T-helper 2 cell (primary cell): ENCODE measurements at places on chromosomes 3 and 15.

- DNase-seq = no peak
Measured at GRCh38 chr3:94081884-94082283, 19.0 kb downstream of the NSUN3 start.

DNA sequence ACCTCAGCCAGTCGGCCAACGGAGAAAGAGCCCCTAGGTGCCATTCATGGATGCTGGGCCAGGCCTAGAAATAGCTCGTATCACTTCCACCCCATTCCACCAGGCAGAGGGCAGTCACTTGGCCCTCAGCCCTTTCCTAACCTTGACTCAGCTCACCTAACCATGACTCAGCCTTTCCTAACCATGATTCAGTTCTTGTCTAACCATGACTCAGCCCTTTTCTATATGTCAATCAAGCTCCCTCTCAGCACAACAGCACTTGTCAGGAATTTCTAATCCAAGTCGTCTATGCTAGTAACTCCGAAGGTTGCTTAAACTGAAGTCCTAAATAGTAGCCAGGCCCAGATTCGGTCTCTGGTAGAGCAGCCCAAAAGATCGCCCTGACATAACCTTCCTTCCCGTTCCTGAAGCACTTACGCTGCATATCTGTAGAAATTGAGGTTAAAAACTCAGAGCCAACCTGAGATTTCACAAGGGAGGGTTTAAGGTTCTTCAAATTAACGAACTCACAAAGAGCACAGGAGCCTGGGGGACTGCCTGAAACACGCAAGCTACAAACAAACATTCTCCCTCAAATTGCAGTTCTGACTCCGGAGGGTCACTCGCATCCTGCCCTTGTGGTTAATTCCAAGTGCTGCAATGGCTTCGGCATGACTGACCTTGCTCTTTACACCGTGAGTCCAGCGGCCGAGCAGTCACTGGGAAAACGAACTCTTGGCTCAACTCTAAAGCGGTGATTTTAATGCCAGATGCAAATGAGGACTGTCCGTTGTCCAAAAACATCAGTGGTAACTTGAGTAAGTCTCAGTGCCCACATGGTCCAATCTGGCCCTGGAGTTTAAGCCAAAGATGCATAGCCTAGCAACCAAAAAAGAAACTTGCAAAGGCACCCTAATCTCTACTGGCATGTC is 99.9 kb downstream of the ADAMTS17 start:
- no peak for DNase-seq

DNA sequence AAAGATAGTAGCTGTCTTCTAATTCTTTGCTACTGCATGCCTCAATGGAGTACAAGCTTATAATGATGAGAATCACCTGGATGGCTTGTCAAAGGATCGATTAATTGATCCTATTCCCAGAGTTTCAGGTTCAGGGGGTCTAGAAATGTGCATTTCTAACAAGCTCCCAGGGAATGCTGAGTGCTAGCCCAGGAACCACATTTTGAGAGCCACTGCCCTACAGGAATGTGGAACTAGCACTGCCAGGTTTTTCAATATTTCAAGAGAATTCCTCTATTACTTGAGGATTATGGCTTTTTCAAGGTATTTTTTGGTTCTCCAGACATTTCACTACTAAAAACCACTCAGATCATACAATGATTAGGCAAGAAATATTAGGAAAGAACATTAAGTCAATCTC is 52.7 kb downstream of the RARB start:
- no peak for DNase-seq

DNA sequence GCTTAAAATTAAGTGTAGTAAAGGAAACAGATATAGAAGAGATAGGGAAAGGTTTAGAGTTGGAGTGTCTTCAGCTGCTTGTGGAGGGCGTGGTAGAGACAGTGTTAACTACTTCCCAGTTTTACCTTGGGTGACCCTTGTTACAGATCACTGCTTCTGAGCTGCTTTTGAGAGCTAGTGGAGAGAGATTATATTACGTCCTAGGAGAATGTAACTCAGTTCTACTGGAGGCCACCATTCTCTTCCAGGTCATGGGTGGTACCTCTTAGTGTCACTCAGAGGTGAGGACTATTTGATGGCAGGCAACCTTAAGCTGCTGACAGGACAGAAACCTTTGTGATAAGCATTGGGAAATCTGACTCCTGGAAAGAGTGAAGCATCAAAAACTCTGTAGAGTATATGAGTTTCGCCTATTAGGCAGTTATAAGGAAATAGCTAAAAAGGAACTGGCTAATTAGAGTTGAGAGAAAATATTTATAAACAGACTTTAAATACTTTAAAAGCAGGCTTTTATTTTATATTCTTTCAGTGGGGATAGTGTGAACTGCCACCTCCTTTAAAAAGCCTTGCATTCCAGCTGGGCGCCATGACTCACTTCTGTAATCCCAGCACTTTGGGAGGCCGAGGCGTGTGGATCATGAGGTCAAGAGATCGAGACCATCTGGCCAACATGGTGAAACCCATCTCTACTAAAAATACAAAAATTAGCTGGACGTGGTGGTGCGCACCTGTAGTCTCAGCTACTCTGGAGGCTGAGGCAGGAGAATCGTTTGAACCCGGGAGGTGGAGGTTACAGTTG is 106.5 kb downstream of the ZNF609 start:
- no peak for DNase-seq

DNA sequence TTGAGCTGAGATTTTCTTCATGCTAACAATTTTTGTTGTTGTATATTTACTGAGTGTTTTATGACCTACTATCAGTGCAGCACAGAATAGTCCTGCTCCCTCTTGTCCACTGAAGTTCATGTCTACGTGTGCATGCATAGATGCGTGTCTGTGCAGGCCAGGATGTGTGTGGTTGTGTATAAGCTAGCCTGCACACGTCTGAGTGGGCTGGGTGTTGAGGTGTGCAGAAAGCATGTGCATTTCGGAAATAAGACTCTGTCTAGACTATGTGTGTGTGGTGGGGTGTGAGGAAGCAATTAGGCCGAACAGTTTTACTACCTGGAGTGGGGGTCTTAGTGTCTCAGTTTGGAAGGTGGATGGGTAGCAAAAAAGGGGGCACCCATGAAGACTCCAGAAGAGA is 39.2 kb downstream of the ATP2B2 start:
- no peak for DNase-seq

DNA sequence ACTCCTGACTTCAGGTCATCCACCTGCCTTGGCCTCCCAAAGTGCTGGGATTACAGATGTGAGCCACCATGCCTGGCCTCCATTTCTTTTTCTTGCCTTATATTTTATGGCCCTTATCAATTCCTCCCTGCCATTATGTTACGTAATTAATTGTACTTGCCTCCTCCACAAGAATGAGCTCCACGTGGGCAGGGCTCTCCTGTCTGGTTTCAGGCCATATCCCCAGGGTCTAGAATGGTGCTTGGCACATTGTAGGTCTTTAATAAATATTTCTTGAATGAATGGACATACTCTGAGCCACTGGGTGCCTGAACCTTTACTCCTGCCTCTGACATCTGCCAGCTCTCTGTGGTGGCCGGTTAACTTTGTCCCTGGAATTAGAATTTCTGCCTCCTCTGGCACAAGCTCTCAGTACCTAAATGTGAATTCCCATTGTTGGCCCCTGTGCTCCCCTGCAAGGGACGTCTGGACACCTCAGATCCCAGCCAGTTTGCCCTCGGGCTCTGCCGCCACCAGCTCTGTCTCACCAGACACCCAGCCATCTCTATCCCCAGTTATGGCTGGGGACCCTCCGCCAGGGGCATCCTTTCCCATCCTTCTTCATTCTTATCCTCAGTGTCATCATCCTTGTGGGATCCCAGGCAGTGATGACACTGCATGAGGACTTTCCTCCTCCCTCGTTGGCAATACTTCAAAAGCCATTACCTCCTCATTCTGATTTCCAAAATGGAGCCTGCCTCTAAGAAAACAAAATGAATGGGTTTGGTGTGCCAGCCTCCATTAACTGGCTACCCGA is 165.6 kb upstream of the SMAD3 start:
- no peak for DNase-seq

- DNase-seq = no peak
Measured at GRCh38 chr3:121529308-121529707, 16.5 kb downstream of the POLQ start.

- no peak for DNase-seq
Measured at GRCh38 chr3:169554611-169555010, 108.9 kb downstream of the MECOM start.

GRCh38 chr15:60381148-60381788 is 16.5 kb downstream of the ANXA2 start:
- DNase-seq = no peak

GRCh38 chr3:167711439-167711838 is 23.3 kb downstream of the PDCD10 start:
- DNase-seq = no peak

- DNase-seq = peak; percentile 74
Measured at GRCh38 chr3:15800780-15801179, 3.0 kb upstream of the ANKRD28 start.

- DNase-seq = peak; percentile 19
Measured at GRCh38 chr3:114411811-114412803, 118.3 kb downstream of the TIGIT start.

DNA sequence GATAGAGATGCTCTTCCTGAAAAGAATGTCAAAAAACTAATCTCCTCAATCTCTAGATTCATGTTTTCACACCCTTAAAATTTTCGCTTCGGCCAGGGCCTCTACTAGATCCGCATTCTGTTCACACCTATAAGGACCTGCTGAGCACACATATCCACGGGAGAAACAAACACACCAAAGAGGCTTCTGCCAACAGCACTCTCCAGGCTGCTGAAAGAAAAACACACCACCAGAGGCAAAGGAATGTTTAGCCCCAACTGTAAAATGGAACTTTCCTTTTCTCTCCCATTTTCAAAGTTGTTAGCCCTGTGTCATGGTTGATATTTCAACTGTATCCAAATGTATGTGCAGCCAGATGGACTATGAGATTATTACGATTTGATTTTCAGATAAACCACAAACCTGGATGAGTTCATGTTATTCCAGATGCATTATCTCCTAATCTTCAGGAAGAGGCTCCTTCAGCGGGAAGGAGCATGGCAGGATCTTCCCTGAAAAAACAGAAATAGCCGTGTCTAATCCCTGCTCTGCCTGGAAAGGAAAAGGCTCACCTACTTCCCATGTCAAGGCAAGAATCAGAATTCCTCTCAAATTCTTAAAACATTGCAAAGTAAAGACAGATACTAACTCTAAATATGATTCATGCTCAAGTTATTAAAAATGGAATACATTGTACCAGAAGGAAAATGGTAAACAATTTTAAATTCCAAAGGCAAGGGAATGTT is 442.7 kb upstream of the NR2F2 start:
- DNase-seq = no peak

GRCh38 chr3:58952128-58952917 is 97.5 kb downstream of the CFAP20DC start:
- DNase-seq = no peak

DNA sequence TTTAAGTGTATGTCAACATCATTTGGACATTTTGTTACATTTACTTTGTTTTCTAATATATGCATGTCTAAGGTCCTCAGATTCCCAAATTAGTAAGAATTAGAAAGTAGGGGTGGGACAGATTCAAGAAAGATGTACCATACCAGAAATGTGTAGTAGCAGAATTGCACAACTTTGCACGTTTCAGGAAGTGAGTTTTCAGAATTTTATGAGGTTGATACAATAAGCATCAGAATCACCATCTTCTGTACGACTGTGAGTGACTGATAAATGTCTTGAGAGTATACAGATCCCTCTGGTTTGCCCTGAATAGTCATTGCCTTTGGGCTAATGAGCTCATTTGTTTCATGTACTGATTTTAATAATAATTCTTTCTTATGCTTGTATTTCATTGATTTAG is 9.3 kb downstream of the ARIH2 start:
- no peak for DNase-seq
